ENCODE measurements at places on chromosomes 1 and 21.
A peak's percentile ranks its signal among the peaks of the same experiment; 100 is the strongest.

DNA sequence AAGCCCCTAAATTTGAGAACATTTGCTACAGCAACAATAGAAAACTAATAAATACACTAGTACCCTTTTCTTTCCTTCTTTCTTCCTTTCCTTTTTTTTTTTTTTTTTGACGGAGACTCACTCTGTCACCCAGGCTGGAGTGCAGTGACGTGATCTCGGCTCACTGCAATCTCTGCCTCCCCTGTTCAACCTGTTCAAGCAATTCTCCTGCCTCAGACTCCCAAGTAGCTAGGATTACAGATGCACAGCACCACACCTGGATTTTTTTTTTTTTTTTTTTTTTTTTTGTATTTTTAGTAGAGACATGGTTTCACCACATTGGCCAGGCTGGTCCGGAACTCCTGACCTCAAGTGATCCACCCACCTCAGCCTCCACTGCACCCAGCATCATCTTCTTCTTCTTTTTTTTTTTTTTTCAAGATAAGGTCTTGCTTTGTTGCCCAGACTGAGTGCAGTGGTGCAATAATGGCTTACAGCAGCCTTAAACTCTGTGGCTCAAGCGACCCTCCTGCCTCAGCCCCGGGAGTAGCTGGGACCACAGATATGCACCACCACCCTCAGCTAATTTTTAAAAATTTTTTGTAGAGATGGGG lies 19.6 kb upstream of the CBR3 start:
- no peak for DNase-seq

GRCh38 chr1:15723631-15724246 lies 12.3 kb upstream of the SLC25A34 start:
- DNase-seq, result no peak

GRCh38 chr1:65225179-65225578 lies 77.2 kb downstream of the AK4 start:
- DNase-seq, result no peak

DNA sequence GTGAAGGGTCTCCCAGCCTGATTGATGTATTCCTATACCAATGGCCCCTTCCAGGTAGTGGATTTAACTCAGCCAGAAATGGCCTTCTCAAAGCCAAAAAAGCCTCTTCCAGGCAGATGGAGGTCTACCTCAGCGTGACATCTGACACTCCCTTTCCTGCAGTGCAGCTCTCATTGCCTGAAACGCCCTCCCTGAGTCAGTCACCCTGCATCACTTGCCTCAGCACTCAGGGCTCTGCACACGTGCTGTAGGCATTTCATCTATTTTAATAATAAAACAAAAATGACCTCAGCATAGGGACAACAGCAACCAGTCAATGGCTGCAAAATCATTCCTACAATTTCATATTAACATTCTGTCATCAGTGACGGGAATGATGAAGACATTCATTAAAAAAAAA lies 64.4 kb upstream of the GJA5 start:
- no peak for DNase-seq

GRCh38 chr1:54782588-54782987 lies 18.3 kb upstream of the PARS2 start:
- no peak for DNase-seq

- no peak for DNase-seq
These were observed 2.2 kb downstream of the AJAP1 start for GRCh38 chr1:4656533-4657140.

- no peak for DNase-seq
These were observed 83.6 kb downstream of the GRIK3 start for GRCh38 chr1:36950604-36951291.

DNA sequence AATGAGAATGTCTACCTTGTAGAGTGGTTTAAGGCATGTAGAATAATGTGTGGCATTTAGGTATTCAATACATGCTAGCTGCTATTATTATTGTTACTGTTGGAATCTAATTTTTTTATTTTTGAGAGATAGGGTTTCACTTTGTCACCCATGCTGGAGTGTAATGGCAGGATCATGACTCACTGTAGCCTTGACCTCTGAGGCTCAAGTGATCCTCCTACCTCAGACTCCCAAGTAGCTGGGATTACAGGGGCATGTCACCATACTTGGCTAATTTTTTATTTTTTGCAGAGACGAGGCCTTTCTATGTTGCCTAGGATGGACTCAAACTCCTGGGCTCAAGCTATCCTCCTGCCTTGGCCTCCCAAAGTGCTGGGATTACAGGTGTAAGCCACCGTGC lies 61.9 kb downstream of the EPB41 start:
- DNase-seq, result no peak

- DNase-seq, result no peak
These were observed 7.6 kb downstream of the HMGCL start for GRCh38 chr1:23817633-23818032.

- DNase-seq, result peak; percentile 26
These were observed 59.9 kb downstream of the TOR3A start for GRCh38 chr1:179141592-179142251.

DNA sequence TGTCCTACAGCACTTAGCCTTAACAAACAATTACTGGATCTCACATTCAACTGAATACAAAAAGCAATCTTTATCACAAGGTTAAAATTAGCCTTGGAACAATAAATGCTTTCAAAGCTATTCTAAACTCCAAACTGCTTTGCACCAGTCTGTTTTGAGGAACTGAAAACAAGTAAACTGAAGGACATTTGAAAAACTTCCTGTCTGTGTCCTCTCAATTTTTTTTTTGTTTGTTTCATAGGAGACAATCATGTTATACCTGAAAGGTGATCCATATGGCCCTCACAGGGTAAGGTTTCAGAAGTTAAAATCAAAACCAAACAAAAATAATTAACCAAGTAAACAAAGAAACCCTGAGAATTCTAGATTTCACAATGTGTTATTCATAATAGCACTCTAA lies 459.1 kb downstream of the DPYD start:
- DNase-seq, result no peak

DNA sequence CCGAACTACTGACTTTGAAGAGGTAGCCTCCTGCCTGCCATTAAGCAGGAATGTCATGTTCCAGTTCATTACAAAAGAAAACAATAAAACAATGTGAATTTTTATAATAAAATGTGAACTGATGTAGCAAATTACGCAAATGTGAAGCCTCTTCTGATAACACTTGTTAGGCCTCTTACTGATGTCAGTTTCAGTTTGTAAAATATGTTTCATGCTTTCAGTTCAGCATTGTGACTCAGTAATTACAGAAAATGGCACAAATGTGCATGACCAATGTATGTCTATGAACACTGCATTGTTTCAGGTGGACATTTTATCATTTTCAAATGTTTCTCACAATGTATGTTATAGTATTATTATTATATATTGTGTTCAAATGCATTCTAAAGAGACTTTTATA lies 159.8 kb upstream of the SGIP1 start:
- no peak for DNase-seq

GRCh38 chr1:31248276-31248675 lies 8.6 kb upstream of the NKAIN1 start:
- no peak for DNase-seq

- no peak for DNase-seq
These were observed 408.7 kb upstream of the TMPRSS15 start for GRCh38 chr21:18812308-18812707.

- no peak for DNase-seq
These were observed 3.2 kb downstream of the RNF187 start for GRCh38 chr1:228490120-228491078.

DNA sequence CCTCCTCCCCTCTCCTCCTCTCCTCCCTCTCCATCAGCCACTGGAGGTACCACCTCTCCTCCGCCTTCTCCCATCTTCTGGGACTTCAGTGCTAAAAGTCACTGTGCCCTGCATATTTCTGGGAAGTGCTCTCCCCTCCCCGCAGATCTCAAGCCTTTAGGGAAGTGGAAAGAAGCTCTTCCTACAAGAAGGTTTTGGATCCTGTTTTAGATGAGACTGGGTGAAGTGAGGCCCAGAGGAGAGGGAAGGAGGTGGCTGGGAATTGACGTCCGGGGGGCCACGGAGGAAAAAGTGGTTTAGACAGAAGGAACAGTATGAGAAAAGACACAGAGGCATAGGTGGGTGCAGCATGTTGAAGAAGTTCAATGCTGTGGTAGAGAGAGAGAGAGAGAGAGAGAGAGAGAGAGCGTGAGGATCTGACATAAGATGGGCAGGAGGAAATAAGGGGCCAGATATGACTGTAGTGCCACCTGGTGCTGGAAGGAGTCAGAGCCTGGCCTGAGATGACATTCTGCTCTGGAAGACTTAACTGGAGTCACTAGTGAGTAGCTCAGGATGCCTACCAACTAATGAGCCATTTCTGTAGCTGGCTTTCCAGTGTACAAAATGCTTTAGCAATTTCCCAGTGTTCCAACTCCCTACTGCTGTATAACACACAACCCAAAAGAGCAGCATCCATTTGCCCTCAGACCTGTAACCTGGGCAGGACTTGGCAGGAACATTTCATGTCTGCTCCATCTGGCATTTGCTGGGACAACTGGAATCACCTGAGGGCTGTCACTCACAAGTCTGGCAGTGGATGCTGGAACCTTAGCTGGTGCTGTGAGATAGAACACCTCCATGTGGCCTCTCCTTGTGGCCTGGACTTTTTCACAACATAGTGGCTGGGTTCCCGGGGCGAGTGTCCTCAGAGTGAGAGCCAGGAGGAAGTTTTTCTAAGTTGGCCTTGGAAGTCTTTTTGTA lies 16.6 kb upstream of the ZSCAN20 start:
- peak; percentile 69 for DNase-seq

DNA sequence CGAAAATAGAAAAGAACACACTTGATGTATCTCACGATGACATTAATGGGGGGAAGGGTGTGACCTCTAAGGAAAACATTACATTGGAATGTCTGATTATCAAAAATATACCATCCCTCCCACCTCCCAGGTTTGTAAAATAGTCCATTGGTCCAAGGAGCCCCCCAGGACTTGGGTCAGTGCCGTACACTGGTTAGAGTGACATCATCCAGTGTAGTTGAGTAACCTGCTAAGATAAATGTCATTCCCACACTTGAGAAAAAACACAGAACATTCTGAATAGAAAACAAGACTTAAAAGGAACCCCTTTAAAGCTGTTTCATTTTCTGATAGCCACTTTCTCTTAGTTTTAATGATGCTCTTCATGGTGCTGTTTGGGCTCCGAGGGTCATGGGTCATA lies 15.2 kb downstream of the DDX20 start:
- no peak for DNase-seq

GRCh38 chr1:6998267-6998666 lies 213.0 kb downstream of the CAMTA1 start:
- peak; percentile 13 for DNase-seq

DNA sequence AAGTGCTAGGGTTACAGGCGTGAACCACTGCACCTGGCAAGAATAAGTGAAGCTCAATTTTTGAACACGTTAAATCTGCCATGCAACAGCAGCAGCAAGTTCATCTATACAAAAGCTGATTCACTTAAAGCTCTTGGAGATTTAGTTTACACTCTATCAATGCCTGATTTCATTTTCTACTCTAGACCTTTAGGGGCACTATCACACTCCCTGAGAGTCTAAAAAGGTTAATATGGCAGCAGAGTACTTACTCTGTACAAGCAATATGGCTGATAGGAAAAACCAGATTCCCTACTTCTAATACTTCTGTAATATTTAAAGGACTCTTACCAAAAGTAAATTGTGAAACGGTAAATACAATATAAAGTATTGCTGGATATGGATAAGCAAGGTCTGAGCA lies 4.8 kb downstream of the RBM34 start:
- DNase-seq, result peak; percentile 23

Measured in A549 (cell line).